ENCODE measurements at places on chromosomes 4 and X.

GRCh38 chrX:97322401-97322800 lies 438.7 kb downstream of the RPA4 start:
- no peak for DNase-seq

DNA sequence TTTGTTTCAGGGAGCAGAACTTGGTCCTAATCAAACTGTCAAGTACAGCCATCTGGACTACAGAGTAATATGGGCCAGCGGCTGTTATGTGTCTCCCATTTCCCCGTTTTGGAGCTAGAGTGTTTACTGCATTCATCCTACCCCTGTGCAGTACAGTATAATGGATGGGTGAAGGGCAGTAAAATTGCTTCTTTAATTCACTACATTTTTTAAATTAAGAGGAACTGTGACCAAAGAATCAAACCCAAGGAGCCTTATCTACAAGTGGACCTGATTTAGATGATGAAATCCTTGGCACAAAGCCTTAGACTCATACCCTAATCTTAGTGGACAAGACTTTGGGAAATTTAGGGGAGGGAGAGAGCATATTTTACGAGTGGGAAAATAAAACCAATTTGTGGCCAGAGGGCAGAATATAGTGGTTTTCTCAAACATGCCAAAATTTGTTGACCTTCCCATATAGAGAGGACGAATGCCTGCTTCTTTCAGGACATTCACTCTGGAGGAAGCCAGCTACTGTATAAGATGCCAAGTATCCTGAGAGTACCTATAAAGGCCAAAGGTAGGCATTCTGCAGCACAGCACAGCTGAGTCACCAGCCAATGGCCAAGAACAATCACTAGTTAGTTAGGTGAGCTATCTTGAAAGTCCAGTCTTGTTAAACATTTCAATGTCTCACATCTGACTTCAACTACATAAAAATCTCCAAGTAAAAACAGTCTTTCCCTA lies 253.8 kb upstream of the KCNIP4 start:
- DNase-seq: no peak

- no peak for DNase-seq
Observed at GRCh38 chr4:184295206-184295605, 77.5 kb upstream of the ENPP6 start.

DNA sequence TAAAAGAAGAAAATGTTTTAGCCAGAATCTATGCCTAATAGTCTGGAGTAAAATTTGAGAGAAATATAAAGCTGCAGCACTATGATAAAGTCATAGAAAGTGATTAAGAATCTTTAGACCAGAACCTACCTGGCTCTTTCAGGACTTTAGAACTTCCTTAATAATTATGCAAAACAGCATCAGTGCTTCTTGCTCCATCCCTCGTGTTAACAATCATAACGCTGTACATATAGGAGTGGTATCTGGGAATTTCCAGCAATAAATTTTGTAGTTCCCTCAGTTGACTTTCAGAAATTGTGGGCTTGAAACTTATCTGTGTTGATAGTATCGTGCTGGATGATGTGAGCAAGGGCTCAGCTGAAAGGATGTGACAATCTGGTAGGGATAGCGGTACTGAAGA lies 102.1 kb upstream of the RASGEF1B start:
- DNase-seq: no peak

GRCh38 chr4:19945979-19946380 lies 305.7 kb upstream of the SLIT2 start:
- no peak for DNase-seq

GRCh38 chr4:123649250-123649644 lies 252.7 kb downstream of the SPRY1 start:
- DNase-seq: no peak

DNA sequence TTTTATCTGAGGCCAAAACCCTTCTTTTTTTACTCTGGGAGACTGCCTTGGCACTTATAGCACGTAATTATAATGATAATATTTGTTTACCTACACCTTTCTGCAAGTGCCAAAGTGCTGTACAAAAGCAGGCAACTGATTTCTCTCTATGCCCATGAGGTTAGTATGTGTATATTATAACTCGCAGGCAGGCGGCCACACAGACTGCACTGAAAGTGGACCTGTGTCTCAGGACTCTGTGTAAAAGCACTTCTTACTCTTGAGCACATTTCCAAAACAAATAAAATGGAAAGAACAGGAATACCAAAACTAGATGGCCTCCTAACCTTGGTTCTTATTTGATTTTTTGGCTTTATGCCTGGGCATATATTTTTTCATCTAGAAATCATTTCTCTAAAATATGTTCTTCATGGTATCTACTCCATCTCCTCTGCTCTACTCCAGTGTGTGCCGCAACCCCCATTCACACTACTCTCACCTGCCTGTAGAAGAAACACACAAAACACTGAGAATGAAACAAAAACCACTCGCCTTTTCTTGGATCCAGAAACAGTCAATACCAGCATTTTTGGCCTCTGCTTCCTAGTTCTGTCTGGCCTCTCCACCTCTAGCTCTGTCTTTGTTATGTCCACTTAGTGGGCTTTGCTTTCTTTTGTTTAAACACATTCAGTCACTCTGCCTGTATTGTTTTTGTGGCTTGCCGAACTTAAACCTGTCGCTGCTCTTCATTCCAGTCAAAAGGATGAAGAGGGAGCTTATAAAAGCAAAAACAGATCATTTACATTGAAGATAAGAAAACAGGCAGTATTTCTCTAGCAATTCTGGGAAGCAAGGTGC lies 934.5 kb upstream of the TENM3 start:
- no peak for DNase-seq

DNA sequence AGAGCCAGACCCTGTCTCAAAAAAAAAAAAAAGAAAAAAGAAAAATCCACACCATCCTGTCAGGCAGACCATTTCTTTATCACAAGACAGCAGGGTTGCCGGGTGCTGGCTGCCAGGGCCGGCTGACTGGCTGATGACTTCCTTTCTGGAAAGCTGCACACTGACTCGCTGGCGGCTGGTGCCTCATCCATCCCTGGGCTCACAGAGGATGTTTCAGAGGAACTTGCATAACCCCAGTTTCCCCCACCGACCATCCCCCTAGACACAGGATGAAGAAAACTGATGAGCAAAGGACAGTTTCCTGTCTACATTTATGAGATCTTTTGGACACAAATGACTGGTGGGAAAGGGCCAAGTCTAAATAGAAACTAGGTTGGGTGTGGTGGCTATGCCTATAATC lies 14.1 kb downstream of the HPSE start:
- DNase-seq: no peak

DNA sequence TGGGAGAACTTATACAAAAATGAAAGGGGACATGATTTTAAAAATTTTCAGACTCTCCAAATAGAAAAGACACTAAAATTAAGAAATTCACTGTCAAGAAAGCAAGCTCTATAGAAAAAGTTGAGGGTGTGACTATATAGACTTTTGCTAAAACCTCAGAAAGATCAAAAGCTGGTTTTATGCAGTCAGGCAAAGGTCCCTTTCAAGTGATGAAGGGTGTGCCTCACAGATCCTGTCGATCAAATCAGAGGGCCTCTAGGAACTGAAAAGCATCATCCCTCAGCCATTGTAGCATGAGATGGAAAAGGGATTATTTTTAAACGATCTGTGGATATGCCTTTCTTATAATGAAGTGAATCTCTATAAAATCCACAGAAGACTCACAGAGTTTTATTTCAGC lies 116.5 kb downstream of the FAM13A start:
- no peak for DNase-seq

- DNase-seq: no peak
Observed at GRCh38 chr4:53633608-53634007, 42.3 kb upstream of the LNX1 start.

DNA sequence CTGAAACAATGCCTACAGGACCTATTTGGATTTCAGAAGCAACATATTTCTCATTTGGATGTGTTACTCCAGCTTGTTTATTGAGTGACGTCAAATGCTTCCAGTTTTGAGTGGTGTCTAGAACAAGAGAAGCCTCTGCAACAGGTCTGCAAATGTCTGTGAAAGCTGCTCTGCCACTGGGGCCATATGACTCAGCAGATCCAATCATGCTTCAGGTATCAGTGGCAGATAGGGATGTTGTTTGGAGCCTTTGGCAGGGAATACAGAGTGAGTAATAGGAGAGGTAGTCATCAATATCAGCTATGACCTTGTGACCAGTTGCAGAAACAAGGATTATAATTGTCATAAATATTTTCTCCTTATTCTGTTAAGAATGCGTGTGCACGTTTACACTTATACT lies 141.1 kb upstream of the ZXDA start:
- no peak for DNase-seq
